CD4-positive, alpha-beta T cell treated with Interleukin-2 at 100 ng/mL for 4 hours (primary cell): ENCODE measurements at places on chromosomes 3 and 15.

DNA sequence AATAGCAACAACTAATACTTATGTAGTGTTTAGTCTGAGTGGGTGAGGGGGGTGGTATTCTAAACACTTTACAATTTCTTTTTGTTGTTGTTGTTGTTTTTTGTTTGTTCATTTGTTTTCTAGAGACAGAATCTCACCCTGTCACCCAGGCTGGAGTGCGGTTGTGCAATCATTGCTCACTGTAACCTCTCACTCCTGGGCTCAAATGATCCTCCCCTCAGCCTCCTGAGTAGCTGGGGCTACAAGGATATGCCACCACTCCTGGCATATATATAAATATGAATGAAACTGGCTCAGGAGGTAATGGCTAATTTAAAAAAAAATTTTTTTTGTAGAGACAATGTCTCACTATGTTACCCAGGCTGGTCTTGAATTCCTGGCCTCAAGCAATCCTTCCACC lies 19.1 kb downstream of the SPSB4 start:
- no peak for DNase-seq

GRCh38 chr3:38573556-38573955 lies 75.9 kb downstream of the SCN5A start:
- no peak for DNase-seq

GRCh38 chr3:71964170-71964569 lies 179.2 kb upstream of the PROK2 start:
- no peak for DNase-seq

DNA sequence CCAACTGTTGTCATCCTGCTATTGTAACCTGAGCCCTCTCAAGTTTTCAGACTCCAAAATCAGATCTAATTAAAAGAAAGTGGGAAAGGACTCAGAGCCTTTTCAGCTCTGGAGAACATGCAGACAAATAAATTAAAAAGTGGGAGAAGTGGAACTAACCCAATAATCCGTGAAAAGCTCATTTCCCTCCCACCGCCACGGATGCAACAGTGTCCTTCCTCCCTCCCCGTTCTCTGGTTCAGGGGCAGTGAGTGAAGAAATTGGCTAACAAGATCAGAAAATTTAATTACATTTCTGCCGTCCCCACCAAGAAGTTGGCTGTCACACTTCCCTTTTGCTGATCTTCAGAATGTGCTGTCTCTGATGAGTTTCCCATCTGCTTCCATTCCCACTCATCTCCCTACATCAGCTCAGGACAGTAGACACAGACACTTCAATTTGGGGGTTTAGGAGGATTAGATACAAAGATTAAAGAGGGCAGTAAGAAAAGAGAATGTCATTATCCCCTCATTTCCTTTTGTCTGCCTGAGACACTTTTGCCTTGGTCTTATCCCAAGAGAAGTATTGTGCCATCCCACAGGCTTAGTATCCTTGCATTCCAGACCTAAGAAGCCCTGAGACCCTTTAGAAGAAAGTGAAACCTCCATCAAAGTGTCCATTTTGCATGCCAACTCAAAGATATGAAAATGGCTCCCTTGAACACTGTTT lies 335.7 kb upstream of the PPP2R3A start:
- no peak for DNase-seq

DNA sequence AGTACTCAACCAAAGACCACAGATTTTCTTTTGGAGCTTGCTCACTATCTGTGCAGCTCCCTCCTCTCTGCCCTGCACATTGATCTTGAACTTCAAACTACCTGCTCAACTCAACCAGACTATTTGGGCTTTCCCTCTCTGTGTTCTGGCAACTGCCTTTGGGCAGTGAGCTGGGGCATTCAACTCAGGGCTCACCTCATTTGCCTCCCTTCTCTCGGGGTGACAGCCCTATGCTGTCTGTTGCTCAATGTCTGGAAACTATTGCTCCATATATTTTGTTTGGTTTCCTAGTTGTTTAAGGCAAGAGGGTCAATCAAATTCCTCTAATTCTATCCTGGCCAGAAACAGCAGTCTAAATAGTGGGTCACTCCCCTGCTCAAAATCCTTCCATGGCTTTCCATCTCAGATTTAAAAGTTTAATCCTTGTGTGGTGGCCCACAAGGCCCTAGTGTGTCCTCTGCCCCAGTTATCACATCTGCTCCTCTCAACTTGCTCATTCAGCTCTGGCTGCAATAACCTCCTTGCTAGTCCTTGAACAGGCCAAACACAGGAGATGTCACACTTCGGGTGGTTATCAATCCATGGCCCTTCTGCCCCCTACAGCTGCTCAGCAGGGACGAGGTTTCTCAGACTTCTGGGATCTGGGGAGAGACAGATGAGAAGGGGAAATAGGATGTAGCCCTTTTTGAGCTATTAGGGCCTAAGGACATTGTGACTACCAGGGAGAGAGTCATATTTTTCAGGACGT lies 67.8 kb downstream of the SNRK start:
- no peak for DNase-seq

- DNase-seq: no peak
These were observed 474 bp downstream of the MINAR1 start for GRCh38 chr15:79432345-79433275.

- DNase-seq: no peak
These were observed 35.2 kb downstream of the GOLGA6L2 start for GRCh38 chr15:23411841-23412240.

GRCh38 chr15:68504681-68505170 lies 72.8 kb upstream of the ITGA11 start:
- DNase-seq: no peak

DNA sequence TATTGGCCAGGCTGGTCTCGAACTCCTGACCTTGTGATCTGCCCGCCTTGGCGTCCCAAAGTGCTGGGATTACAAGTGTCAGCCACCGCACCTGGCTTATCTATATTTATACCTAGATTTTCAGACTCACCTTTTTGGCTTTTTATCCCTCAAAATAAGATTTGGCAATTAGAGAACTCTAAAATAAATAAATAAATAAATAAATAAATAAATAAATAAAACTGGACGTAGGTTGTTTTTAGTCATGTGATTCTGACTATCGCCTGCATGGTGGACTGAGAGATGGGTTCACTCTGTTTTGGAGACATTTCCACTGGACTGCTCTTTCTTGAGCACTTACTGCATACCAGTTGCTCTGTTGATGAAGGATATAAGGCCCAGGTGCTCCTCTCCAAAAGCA lies 46.2 kb upstream of the AKAP13 start:
- DNase-seq: no peak

- no peak for DNase-seq
These were observed 293.0 kb downstream of the CADM2 start for GRCh38 chr3:85251766-85252165.

DNA sequence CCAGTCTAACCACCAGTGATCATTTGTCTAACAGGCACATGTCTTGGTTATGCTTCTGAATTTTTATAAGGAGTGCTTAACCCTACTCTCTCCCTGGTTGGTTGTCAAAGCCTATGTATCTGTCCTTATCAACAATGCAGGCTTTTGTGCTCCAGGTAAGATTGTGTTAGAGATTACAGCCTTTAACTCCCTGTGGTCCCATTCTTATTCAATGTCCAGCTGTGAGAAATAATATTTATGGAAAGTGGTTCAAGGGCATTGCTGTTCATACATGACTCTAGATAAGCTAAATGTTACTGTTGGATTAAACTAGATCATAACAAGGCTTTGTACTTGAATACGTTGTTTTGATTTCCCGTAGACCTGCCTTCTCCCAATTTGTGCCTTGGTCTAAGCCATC lies 146.1 kb upstream of the TSC22D2 start:
- DNase-seq: no peak

DNA sequence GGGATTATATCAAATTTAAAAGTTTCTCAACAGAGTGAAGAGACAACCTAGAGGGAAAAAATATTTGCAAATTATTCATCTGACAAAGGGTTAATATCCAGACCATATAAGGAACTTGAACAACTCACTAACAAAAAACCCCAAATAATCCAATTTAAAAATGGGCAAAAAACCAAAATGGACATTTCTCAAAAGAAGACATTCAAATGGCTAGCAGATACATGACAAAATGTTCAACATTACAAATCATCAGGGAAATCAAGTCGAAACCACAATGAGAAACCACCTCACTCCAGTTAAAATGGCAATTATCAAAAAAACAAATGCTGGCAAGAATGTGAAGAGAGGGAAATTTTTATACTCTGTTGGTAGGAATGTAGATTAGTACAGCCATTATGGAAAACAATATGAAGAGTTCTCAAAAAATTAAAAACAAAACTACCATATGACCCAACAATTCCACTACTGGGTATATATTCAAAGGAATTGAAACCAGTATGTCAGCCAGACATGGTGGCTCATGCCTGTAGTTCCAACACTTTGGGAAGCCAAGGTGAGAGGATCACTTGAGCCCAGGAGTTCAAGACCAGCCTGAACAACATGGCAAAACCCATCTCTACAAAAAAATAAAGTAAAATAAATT lies 88.5 kb downstream of the CSNK1G1 start:
- DNase-seq: no peak

GRCh38 chr3:188239577-188239976 lies 85.6 kb downstream of the LPP start:
- DNase-seq: no peak

DNA sequence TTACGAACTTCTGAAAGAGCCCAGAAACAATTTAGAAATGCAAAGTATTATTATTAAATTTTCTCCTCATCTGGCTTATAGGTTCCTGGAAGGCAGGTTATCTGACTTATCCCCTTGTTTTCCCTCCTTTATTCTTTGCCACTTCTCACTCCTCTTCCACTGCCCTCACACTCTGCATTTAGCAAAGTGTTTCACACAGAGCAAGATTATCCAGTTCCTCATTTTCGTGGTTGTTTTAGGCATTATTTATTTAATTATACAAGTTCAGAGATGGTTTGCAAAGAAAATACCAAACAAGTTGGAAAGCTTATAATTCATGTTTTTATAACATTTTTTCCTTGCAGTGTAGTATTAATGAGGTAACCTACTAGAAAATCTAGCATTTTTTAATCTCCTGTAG lies 544.9 kb downstream of the NSUN3 start:
- no peak for DNase-seq

- DNase-seq: no peak
These were observed 108.8 kb downstream of the DPH6 start for GRCh38 chr15:35437157-35437556.

- DNase-seq: no peak
These were observed 13.0 kb upstream of the UPK1B start for GRCh38 chr3:119160361-119160760.

DNA sequence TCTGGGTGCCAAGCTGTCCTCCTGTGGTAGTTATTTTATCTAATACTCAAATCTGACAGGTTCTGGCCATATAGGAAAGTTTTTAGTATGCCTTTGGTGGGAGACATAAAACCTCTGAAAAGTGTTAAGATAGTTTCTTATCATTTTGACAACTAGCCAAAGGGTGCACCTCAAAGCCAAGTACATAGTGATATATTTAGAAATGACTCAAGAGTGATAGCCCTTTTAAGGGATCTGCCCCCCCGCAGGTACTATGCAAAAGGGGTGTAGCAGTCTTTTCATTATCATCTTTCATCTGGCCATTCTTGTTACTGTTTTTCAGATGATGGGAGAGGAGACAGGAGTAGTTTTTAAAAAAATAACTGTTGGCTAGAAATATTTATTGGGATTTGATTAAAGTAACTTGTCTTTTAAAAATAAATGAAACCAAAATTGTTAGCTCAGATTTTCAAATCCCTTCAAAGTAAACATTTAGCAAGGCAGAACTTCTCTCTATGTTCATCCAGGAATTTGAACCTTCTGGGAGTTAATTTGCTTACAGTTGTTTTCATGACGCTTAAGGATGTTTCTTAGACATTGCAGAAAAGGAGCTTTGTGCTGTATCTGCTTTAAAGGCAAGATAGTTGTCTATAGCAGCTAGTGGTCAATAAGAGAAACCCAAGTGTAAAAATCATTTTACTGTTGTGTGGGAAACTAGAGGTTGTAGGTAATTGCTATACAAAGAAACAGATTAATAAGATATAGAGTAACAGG lies 5.1 kb downstream of the PHLDB2 start:
- no peak for DNase-seq

GRCh38 chr3:143443851-143444331 lies 324.3 kb downstream of the CHST2 start:
- peak; percentile 41 for DNase-seq

GRCh38 chr3:116947809-116948208 lies 238.2 kb downstream of the TUSC7 start:
- no peak for DNase-seq

DNA sequence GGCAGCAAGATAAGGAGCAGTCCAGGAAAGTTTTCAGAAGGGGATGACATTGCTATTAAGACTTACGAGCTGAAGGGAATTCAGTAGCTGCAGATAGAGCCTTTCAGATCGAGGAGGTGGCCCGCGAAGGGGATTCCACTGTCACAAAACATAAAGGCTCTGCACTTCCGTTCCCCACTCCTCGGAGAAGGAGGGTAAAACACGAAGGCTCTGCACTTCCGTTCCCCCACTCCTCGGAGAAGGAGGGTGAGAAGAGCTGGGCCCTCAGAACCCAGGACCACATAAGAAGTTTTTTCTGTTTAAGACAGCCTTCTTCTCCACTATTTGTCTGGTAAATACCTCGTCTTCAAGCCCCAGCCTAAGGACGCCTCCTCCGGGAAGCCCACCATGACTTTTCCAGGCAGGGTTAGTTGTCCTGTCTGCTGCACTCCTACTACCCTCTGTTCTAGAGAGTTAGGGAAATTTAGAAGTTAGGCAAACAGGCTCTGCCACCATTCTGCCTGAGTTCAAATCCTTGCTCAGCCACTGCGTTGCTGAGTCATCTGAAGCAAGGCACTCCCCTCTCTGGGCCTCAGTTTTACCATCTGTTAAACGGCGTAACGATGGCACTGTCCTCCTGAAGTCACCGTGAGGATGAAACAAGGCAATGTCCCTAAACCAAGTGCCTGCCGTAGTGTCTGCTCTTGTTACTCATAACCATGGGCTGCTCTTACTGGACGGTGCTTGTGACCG lies 134.1 kb upstream of the HES1 start:
- DNase-seq: no peak

DNA sequence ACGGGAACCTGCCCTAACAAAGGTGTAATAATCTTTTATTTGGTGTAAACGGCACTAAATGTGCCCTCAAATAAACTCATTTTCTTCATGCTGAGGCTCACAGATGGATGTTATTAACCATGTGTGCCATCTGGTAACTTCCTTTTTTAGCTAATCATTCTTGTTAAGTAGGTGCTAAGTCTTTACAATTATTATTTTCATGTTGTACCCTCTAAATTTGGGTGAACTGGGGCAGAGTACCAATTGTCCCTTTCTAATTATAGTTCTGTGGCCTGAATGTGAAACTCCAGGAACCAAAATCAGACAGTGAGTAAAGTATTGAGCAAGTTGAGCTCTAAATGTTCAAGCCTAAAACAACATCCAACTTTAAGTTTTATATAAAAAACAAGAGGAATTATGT lies 220.7 kb upstream of the CADM2 start:
- no peak for DNase-seq

DNA sequence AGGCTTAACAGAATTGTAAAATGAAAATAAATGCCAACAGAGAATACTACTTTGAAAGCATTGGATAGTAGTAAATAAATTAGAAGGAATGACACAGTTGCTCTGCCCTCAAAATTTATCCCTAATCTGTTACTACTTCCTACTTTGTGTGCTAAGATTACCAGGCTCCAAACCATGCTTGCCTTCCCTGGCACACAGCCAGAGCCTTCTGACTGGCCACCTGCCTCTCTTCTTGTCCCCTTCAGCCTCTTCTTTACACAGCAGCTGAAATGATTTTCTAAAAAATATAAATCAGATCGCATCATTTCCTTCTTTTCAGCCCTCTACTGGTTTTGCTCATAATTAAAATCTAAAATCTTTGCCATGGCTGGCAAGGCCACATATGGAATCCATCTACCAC lies 334.1 kb downstream of the FHIT start:
- no peak for DNase-seq
